GM23248 (cell line): ENCODE measurements at places on chromosomes 7 and 10. TPM values are rescaled to one million over a fixed set of nuclear protein-coding genes. Genes with fewer than 3 reads are reported as not detected.

Gene LIPJ
- not detected in 2 replicates for total RNA-seq

Gene OR2A5
- not detected in 2 replicates for total RNA-seq

Gene TEX47
- not detected in 2 replicates for total RNA-seq

- no peaks in the 10 kb centered on the region for H3K36me3 ChIP-seq
- no peaks in the 10 kb centered on the region for H3K4me1 ChIP-seq
- no peak overlapping the region for H3K4me3 ChIP-seq
- no peak overlapping the region for H3K27ac ChIP-seq
- peak; percentile 85 for DNase-seq
These were observed 63.4 kb downstream of the HPSE2 start for GRCh38 chr10:99172128-99172738.

GRCh38 chr7:80593869-80594586 lies 44.4 kb upstream of the CD36 start:
- H3K27me3 ChIP-seq = no peaks in the 10 kb centered on the region
- H3K4me1 ChIP-seq = peaks cover 7% of the 10 kb centered on the region
- DNase-seq = peak; percentile 7
- H3K4me3 ChIP-seq = no peak overlapping the region

DNA sequence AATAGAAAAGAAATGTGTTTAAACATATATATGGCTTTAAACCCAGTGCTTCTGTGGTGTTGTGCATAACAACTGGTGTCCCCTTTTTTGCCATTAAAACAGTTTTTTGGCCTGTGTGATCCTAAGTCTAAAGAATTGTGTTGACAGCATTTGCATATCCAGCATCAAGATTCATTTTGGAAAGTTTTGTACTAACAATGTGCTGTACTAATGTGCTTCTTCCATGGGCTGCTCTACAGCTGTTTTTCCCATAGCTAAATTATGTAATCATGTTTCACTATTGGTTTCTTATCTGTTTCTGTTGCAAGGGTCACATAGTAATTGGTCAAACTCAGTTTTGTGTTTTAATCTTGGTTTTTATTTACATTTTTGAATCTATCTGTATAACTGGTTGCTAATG lies 5.5 kb downstream of the CNNM2 start:
- H3K36me3 ChIP-seq = no peaks in the 10 kb centered on the region
- H3K4me1 ChIP-seq = no peaks in the 10 kb centered on the region
- no peaks in the 10 kb centered on the region for H3K27me3 ChIP-seq
- no peak overlapping the region for H3K4me3 ChIP-seq
- DNase-seq = no peak

DNA sequence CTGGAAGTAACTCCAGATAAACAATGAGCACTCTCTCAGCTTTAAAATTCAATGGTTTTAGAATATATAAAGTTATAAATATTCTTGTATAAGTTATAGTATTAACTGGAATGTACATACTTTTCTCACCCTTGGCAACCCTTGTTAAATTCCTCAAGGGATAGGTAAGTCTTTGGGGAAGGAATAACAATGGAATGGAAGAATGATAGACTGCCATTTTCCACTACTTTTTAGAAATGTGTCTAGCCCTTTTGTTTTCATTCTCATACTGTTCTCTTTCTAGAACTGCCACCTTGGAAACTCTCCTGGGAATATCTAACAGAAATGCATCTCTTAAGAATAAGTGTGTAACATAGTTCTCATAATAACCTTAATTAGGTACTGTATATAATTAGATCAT lies 8.3 kb downstream of the KIF5B start:
- no peak overlapping the region for H3K27ac ChIP-seq
- no peak for DNase-seq
- no peak overlapping the region for H3K4me3 ChIP-seq
- no peaks in the 10 kb centered on the region for H3K27me3 ChIP-seq
- H3K36me3 ChIP-seq = peaks cover 52% of the 10 kb centered on the region
- peaks cover 61% of the 10 kb centered on the region for H3K4me1 ChIP-seq

DNA sequence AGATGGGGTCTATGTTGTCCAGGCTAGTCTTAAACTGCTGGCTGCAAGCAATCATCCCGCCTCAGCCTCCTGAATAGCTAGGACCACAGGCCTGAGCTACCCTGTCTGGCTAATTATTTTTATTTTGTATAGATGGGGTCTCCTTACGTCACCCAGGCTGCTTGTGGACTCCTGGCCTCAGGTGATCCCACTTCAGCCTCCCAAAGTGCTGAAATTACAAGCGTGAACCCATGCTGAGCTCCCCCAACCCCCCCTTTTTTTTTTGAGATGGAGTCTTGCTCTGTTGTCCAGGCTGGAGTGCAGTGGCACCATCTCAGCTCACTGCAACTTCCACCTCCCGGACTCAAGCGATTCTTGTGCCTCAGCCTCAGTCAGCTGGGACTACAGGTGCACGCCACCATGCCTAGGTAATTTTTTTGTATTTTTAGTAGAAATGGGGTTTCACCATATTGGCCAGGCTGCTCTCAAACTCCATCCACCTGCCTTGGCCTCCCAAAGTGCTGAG lies 25.4 kb downstream of the FAM25A start:
- no peak for DNase-seq
- no peak overlapping the region for H3K27ac ChIP-seq
- no peak overlapping the region for H3K4me3 ChIP-seq
- peaks cover 27% of the 10 kb centered on the region for H3K36me3 ChIP-seq
- H3K4me1 ChIP-seq = no peaks in the 10 kb centered on the region

GRCh38 chr7:159140170-159140910 lies 4.3 kb downstream of the VIPR2 start:
- no peak overlapping the region for H3K4me3 ChIP-seq
- no peak overlapping the region for H3K27ac ChIP-seq
- H3K27me3 ChIP-seq = peaks cover 12% of the 10 kb centered on the region
- no peak for DNase-seq

DNA sequence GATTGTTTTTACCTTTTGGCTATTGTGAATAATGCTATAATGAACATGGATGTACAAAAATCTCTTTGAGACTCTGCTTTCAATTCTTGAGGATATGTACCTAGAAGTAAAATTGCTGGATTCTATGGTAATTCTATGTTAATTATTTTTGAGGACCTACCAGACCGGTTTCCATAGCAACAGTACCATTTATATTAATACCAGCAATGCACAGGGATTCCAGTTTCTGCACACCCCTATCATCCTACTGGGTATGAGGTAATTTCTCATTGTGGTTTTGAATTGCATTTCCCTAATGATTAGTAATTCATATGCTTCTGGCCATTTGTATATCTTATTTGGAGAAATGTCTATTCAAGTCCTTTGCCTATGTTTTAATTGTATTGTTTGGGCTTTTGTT lies 9.9 kb upstream of the PPP1R9A start:
- H3K27me3 ChIP-seq = peaks cover 25% of the 10 kb centered on the region
- H3K4me3 ChIP-seq = no peak overlapping the region
- H3K27ac ChIP-seq = no peak overlapping the region
- H3K4me1 ChIP-seq = no peaks in the 10 kb centered on the region
- no peak for DNase-seq
- H3K36me3 ChIP-seq = no peaks in the 10 kb centered on the region

DNA sequence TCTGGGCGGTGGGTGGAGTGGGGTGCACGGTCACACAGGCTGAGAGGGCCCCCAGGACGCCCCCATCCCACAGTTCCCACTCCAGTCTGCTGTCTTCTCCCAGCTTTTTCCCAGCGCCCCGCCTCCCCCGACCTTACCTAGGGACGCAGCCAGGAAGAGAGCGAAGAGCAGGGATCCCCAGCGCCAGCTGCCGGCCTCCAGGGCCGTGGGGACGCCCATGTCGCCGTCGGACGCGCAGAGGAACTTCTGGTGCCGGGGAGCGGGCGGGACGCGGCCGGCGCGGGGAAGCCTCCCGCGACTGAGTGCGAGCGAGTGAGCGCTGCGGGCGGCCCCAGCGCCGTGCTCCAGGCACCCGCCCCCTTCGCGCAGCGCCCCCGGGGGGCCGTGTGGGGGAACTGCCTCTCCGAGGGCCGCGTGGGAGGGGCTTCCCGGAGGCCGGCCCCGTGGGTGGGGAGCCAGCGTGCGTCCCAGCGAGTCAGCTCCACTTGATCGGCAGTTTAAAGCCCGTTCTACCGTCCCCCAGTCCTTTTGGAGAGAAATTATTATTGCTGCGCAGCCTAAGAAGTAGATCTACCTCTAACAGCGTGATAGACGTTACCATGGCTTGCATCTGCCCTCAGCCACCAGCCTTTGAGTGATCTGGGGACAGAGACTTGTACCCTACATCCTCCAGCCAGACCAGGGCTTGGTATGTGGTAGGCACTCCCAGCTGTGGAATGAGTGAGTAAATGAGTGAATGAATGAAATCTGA lies at the start of gene VSIR:
TSS of gene VSIR (minus strand) at position 300 of the 751 bp plus-strand sequence. CDS start at position 219, 81 bp downstream.
- peaks cover 35% of the 10 kb centered on the region for H3K4me1 ChIP-seq
- peak within 1 kb of the TSS; percentile 56 for H3K27ac ChIP-seq
- peak within 1 kb of the TSS; percentile 86 for H3K4me3 ChIP-seq
- H3K27me3 ChIP-seq = no peaks in the 10 kb centered on the region
- DNase-seq = peak; percentile 92
- no peaks in the 10 kb centered on the region for H3K36me3 ChIP-seq

- H3K4me3 ChIP-seq = no peak overlapping the region
- no peak overlapping the region for H3K27ac ChIP-seq
- peaks cover 10% of the 10 kb centered on the region for H3K4me1 ChIP-seq
- no peaks in the 10 kb centered on the region for H3K36me3 ChIP-seq
These were observed 42.6 kb downstream of the KIAA1217 start for GRCh38 chr10:24251547-24251946.

DNA sequence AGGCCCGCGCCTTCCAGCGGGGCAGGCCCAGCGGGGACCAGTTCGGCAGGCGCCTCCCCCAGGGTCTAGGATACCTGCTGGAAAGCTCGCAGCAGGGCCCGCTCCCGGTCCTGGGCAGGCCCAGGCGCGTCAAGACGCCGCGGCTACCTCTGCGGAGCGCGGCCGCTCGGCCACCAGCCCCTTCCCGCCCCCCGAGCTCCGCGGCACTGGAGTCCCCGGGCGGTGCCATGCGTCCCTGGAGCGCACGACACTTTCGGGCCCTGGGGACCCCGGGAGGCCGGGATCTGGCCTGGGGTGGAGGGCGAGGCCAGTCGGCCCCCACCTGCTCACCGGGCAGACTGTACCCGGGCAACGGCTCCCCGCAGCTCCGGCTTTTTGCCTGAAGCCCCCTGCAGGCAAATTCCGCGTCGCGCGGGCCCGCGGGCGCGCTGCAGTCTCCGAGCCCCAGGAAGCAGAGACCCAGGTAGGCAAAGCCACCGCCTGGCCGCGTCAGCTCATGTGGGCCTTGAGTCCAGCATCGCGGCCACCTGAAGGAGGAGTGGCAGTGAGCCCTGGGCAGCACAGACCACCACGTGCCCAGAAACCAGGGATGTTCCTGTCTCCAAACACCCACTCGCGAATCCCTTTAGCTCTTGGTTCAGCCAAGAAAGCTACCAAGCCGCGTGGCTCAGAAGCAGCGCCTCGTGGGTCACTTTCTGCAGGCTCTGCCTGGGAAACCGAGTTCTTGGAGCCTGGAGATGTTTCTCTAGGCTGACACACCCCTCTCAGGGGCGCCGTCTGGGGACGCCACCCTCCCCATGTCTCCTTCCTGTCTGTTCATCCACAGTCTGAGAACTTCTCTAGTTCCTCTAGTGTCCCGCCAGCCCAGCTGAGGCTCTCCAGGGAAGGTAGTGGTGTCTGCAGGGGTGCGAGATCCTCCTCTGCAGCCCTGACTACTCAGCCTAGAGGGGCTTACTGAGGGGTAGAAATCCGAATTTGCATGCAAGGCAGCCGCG lies 46.1 kb upstream of the APBB1IP start:
- no peaks in the 10 kb centered on the region for H3K36me3 ChIP-seq
- H3K4me3 ChIP-seq = no peak overlapping the region
- no peaks in the 10 kb centered on the region for H3K27me3 ChIP-seq
- no peaks in the 10 kb centered on the region for H3K4me1 ChIP-seq

GRCh38 chr10:70477661-70478162 lies 855 bp upstream of the PALD1 start:
- no peak overlapping the region for H3K27ac ChIP-seq
- no peaks in the 10 kb centered on the region for H3K4me1 ChIP-seq
- peak; percentile 35 for DNase-seq

DNA sequence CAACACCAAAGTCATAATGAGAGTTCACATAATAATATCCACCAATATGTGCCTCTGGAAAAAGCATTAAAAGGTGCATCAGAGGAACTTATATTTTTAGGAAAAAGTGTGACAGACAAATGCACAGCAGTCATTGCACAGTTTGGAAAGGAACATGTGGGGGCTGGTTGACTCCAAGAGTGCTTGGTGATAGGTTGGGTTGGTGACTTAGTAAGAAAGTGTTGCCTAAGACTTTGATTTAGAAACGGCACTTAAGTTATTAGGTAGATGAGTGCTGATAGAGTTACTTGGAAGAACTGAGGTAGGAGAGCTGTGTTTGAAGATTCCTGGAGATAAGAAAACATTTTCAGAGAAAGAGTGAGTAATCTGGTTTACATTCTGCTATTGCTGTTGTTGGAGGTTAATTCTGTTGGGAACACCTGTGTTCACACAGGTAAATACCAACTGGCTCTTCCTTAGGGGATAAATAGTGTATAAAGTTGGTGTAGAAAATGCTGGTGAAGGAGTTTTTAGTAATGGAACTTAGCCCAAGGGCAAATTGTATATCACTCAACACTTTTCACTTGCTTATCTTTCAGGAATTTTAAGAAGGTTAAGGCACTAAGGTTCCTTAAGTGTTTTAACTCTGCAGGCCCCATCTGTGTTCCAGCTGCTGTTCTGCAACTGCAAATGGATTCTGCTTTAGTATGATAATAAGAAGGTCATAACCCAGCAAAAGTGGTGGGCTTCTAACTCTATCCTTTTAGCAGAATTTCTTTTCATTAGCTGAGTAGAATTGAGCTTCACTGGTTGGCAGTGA lies 196.1 kb downstream of the NSUN6 start:
- H3K4me1 ChIP-seq = no peaks in the 10 kb centered on the region
- H3K27ac ChIP-seq = no peak overlapping the region
- no peak overlapping the region for H3K4me3 ChIP-seq
- H3K27me3 ChIP-seq = no peaks in the 10 kb centered on the region

- H3K27ac ChIP-seq = no peak overlapping the region
- H3K27me3 ChIP-seq = no peaks in the 10 kb centered on the region
- H3K4me3 ChIP-seq = no peak overlapping the region
- H3K4me1 ChIP-seq = no peaks in the 10 kb centered on the region
These were observed 149.9 kb downstream of the CPED1 start for GRCh38 chr7:121138262-121138933.

DNA sequence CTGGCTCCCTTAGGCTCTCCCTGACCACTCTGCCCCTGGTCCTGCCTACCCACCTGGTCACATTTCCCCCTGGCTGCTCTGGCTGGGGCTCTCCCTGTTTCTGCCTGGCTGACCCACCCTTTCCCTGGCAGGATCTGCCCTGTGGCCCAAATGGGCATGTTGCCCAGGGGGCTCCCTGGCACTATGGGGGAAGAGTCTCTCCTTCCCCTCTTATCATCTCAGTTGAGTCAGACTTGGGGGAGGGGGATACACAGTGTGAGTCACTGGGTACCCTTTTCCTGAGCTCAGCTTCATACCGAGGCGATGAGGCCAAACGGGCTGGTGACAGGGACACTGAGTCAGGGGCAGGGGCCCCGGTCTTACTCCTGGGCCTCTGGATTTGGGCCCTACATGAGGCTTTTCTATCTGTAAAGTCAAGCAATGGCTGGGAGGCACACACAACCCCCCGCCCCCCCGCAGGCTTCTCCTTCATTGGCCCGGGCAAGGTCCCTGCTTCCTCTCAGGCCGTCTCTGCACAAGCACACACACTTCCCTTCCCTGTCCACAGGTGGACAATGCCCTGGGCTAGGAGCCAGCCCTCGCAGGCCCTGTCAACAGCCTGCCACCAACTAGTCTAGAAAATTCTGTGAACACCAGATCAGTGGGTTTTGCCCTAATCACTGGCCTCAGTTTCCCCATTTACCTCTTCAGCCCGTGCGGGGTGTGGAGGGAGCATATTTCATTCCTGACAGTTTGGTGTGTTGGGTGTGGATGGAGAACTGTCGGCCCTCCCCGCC lies 627 bp upstream of the FLNC start:
- peak overlapping the region; percentile 90 for H3K27ac ChIP-seq
- no peaks in the 10 kb centered on the region for H3K27me3 ChIP-seq
- no peaks in the 10 kb centered on the region for H3K36me3 ChIP-seq
- peak; percentile 71 for DNase-seq
- H3K4me1 ChIP-seq = peaks cover 34% of the 10 kb centered on the region
